Kidney epithelial cell (primary cell): ENCODE measurements at places on chromosomes 1 and 21.

GRCh38 chr21:32387151-32387550, 5.7 kb downstream of the URB1 start:
- DNase-seq, result no peak

GRCh38 chr1:55262822-55263221, 47.7 kb upstream of the USP24 start:
- peak; percentile 26 for DNase-seq

DNA sequence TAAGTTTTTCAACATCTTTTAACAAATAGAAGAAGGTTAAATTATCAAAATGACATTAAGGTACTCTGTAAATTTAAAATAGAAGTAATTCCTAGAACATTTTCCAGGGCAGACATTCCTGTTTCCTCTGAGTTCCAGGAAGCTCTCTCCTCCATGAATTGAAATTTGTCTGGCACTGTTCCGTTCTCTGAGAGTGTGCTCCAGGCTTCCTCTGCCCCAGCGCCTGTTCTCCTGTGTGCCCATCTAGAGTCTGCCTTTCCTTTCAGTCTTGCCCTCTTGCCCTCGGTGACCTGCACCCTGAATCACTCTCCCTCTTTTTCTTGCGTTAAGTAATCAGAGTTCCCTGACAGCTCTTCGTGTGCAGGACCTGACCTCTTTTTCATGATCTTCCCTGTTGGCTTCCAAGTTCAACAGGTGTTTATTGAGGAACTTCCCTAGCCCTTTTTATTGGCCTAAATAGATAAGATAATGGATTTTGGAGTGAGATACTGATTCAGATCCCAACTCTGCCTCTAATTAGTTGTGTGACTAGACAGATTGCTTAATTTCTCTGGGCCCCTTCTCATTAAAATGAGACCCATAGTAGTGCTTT, 77.1 kb downstream of the MTR start:
- no peak for DNase-seq

DNA sequence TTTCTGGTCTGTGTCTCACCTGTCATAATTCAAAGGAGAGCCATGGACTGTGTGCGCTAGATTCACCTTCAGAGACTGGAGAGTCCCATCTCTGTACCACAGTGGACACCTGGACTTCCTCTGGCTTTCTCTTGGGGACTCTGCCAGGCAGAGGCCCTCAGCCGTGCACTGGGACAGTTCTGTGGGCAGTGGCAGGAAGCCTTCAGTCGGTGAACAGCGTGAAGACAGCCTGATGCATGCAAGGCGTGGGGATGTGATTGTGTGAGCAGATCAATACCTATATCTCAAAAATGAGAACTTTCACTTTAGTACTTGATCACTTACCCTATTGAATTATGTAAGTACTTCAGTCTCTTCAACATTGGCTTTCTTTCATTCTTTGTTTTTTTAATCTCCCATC, 245.3 kb downstream of the DISC1 start:
- DNase-seq, result no peak

DNA sequence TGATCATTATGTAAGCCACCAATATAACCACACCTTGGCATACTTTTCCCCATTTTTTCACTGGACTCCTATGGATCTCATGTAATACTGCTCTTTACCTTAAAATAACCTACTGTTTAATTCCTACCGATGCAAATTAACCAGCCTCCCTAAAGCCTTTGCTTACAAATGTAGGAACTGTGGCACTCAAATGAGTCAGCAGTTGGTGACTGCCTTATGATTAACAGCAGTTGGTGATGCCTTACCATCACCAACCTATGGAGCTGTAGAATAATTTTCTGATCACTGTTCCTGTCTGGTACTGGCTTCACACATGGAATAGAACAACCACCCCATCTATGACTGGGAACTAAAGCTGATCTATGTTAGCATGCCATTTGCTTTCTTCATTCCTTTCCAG, 7.8 kb upstream of the NUDT17 start:
- DNase-seq, result no peak

- no peak for DNase-seq
These were observed 51.7 kb downstream of the COL24A1 start for GRCh38 chr1:86104606-86105532.

DNA sequence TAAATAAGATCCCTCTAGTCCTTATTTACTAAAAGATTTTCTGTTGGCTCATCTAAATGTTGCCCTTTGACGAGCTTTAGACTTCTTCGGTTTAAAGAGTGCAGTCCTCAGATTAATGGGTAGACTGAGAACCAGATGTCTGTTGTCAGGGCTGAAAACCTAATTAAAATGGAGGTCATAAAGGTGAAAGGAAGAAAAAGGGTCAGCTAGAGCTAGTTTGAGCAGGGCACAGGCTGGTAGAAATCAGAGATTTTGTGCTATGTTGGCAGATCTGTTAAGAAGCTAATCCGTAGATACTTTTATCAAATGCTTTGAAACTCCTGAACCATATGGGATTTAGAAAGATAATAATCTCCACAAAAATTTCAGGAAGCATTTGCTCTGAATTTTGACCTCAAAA, 959.0 kb downstream of the PLA2G4A start:
- no peak for DNase-seq

GRCh38 chr1:82260051-82260450, 459.3 kb downstream of the ADGRL2 start:
- no peak for DNase-seq

DNA sequence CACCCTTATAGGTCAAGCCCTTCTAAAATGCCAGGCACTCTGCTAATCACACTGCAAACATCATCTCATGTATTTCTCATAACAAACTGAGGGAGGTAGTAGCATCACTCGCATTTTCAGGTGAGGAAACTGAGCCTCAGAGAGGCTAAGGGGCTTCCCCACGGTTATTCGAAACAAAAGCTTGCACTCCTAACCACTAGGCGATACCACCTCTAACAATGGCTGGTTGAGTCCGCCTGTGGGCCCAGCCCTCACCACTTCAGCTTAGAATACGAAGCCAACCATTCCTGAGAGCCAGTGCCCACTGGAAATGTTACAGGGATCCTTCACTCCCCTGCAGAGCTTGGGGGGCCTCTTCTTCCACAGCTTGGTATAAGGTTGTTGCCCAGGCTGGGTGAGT, 65.3 kb upstream of the TENT5C start:
- DNase-seq, result no peak

DNA sequence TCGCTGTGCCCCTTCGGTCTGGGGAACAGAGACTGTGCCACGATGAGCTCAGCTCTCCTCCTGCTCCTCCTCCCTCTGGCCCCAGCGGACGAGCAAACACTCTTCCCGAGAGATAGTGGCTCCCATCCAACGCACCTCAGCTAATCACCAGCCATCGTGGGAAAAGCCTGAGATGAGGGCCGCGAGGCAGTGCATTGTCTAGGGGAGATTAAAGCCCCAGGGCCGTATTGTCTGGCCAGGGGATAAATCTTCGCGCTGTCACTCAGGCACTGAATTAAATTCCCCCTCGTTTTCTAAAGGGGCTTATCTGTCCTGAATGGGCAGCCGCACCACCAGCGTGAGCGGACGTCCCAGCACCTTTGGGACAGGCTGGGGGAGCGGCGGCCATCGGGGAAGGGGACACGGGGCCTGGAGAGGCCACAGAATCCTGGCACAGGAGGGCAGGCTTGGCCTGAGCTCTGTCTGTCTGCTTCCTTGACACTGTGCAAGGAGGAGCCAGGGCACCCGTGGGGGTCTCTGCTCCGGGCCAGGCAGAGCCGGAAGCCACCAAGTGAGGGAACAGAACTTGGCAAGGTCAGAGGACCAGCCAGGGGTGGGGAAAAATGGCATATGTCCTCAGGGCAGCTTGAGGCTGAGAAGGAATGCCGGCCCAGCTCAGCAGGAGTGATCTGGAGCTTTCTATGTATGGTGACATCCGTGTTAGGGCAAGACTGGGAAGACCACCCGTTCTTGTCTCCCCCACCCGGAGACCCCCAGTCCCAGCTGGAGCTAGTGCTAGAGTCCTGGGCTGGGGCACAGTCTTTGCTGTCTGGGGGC, 32.3 kb downstream of the PRDM16 start:
- no peak for DNase-seq

DNA sequence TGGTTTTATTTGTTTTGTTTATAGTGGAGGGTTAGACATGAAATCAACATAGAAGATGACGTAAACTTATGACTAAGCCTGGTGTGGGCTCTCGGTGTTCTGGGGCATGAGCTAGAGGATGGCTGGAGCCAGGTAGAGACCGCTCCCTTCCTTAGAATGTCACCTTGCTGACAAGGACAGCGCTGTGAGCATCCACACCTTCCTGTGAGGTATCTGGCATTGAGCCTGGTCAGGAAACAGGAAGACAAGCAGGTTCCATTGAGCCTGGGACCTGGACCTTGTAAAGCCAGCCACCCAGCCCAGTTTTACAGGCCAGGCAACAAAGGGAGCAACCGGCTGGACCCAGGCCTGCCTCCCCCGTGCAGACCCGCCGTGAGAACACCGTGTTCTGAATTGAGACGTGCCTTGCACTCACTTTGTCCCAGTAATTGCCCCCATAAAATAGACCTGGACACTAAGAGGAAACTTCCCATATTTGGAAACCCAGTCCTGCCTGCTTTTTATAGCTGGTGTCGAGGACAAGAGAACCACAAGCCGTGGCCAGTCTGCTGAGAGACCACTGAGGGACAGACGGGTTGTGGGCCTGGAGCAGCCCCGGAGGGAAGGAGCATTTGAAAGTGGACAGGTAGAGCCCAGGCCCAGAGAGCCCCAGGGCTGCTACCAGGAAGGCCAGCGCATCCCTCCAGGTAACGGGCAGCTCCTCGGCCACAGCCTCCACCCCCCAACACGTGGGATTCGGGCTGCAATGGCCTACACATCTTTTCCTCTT, 78.0 kb downstream of the PDE9A start:
- DNase-seq, result no peak

DNA sequence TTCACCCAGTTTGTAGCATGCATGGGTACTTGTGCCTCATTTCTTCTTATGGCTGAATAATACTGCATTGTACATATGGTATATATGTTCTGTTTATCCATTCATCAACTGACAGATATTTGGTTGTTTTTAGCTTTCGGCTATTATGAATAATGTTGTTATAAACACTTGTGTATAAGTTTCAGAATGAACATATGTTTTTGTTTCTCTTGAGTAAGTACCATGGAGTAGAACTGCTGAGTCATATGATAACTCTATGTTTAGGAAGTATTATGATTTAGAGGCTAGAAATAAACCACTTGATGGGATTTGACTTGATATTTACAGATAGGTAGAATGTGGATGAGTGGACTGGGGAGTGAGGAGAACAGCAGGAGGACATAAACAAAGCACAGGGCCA, 48.6 kb downstream of the WNT2B start:
- no peak for DNase-seq

GRCh38 chr21:41627428-41627827, 119.5 kb upstream of the TMPRSS2 start:
- DNase-seq, result no peak

- peak; percentile 32 for DNase-seq
These were observed 291.8 kb downstream of the DISC1 start for GRCh38 chr1:231918239-231919015.

- no peak for DNase-seq
These were observed 56.8 kb downstream of the GLIS1 start for GRCh38 chr1:53681977-53682685.

DNA sequence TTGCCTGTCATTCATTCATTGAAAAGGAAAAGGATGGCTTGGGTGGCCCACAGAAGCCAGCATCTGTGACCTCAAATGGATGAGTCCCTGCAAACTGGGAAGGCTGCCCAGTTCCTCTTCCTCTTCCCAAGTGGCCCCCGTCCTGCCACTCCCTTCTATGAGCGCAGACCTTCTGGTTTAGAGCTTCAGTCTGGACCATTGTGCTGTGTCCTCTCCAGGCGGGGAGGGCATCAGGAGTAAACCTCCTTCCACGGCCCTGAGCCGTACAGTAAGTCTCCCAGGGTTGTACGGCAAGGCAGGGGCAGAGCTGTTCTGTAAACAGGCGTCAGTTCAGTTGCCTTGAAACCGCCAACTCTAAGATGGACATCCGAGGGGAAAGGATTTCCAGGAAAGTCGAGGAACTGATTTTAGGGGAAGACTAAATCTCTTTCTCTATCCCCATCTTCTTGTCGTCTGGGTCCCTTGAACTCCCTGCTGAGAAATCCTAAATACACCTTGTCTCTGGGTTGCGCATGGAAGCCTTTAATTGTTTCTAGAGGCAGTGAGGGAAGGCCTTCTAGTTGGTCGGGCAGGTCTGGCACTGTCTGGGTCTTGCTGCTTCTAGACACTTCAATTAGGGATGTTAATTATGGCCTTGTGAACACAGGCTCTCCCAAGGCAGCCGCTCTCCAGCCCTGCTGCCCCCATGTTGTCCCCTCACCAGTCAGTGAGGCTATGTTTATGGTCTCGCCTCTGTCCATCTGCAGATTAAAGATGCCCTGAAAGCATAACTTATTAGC, 22.1 kb downstream of the SOX13 start:
- no peak for DNase-seq

DNA sequence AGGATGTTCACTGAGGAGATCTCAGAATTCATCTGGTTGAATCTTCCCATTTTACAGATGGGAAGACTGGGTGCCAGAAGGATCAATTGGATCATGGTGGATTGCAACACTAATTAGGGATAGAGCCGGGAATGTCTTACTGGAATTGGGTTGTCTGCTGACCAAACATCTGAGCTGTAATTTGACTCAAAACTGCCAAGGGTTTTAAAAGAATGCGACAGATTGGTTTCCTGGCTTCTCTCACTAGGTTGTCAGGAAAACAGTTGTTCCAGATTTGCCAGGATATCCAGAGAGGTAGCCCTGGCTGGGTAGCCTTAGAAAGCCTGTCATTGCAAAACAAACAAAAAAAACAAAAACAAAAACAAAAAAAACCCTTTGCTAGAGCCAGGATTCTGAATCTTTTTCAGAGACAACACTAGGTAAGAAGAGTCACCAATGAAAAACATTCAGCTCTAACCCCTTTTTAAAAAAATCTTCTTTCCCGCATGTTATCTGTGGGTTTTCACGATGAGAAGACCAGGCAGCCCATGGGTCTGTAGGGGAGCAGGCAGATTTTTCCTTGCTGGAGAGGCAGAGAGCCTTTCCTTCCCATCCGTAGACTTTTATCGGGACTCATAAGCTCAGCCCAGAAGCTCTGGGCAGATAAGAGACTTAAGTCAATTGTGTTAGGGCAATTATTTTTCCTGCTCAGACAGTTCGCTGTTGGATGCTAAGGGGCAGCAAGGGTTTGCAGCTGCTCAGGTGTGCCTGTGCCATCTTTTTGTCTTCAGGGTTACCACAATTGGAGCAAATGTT, 418.9 kb downstream of the PRDM2 start:
- no peak for DNase-seq

- no peak for DNase-seq
These were observed 81.7 kb downstream of the AXDND1 start for GRCh38 chr1:179447489-179447888.
